Adipocyte (in vitro differentiated cells): ENCODE measurements at places on chromosomes 7 and 10.
A peak's percentile ranks its signal among the peaks of the same experiment; 100 is the strongest.

DNA sequence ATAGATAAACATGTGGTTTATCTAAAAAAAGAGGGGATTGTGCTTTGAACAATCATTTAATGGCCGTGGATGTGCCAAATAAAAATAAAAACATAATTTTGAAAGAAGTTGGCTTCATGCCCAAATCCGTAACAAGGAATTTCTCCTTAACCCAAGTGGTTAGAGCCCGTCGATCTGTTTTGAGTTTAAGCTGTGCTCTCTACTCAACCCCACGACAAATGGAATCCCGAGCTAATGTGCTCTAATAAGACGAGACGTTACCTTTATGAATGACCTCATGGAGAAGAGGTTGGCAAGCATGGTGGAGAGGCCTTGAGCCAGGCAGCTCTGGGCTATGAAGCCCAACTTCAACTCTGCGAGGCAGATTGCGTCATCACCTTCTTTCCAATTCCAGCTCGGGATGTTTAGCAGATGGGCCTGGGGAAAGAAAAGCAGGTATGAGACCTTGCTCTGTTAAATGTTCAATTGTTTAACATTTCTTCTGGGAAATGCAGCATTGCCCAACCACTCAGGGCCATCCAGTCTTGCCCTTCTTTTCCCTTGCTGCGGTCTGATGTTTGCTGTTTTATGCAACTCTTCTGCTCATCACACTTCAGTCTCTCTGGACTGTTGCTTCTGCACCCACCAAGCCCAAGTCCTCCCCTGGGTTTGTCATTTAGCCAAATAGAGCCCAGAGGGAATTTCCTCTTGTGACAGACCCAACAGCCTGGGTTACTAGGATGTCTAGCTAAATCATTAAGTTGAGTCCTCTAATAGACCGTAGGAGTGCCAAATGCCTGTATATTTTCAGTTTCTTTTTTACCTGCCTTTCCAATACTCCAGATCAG, 564.6 kb downstream of the KCNMA1 start:
- DNase-seq: peak; percentile 12

DNA sequence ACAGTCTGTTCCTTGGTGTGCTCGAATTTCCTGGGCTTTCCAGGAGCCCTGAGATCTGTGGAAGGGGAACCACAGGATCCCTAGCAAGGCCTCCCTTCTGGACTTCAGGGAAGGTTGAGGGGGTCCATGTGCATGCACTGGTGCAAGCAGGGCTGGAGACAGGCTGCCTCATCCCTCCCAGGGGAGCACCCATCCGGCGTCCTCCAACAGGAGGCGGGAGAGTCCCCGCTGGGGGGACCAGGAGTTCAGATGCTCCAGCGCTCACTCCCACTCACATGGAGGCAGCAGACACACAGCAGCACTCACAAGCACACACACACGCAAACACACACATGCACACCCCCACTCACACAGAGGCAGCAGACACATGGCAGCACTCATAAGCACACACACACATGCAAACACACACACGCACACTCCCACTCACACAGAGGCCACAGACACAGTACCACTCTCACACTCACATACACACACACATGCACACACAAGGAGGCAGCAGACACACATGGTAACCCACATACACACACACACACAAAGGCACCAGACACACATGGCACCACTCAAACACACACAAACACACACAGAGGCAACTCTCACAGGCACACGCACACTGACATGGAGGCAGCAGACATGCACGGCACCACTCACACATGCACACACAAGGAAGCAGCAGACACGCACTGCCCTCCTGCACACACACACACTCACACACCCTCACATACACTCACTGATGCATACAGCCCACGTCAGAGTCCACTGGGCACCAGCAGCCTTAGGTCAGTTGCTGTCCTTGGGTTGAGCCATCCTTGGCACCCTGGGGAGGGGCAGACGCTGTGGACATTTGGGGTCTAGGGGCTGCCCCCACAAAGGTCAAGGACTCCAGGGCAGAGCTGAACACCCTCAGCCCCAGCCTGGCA, 247.0 kb upstream of the PPP2R2D start:
- no peak for DNase-seq

GRCh38 chr10:65570143-65571010, 1355.5 kb upstream of the LRRTM3 start:
- DNase-seq: no peak

GRCh38 chr7:89994483-89994882, 159.8 kb upstream of the STEAP1 start:
- no peak for DNase-seq

GRCh38 chr10:29851241-29851640, 208.1 kb downstream of the JCAD start:
- no peak for DNase-seq

DNA sequence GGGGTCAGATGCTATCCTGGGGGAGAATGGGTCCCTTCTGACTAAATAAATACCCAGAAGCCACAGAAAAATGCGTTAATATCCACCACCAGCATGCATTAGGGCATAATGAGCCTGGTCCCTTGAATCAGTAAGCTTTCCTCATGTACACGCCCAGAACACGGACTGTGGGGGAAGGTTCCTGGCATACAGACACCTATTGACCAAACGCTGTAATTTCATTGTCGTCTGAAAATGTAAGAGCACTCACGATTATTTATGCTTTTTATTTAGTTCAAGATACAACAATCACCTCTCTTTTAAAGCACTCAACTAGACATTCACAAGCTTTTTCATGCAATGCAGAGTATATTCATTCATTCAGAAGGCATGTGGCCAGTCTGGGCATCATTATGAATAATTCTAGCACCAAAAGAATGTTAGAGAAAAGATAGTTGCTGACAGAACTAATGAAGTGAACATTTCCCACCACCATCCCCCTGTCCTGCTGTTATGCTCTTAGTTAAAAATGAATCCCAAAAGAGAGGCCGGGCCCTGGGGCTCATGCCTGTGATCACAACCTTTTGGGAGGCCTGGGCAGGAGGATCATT, 101.0 kb downstream of the SVIL start:
- DNase-seq: no peak

GRCh38 chr7:38330861-38331621, 57.6 kb upstream of the TARP start:
- no peak for DNase-seq

GRCh38 chr7:3753868-3754267, 452.8 kb downstream of the SDK1 start:
- DNase-seq: peak; percentile 6

- DNase-seq: no peak
These were observed 108.0 kb downstream of the RNLS start for GRCh38 chr10:88474884-88475844.

- DNase-seq: peak; percentile 87
These were observed at the start of gene ABCA13 for GRCh38 chr7:48171202-48171601. TSS of gene ABCA13 (plus strand) at chr7:48171458. CDS start at chr7:48171484, 26 bp downstream.

GRCh38 chr10:79444199-79445119, 965 bp downstream of the ZCCHC24 start:
- peak; percentile 78 for DNase-seq

- peak; percentile 56 for DNase-seq
These were observed 205.3 kb downstream of the CHRM2 start for GRCh38 chr7:137073571-137074325.

- DNase-seq: no peak
These were observed 5.3 kb downstream of the WIPF3 start for GRCh38 chr7:29811586-29811985.

GRCh38 chr10:7337431-7338171, 73.2 kb downstream of the SFMBT2 start:
- no peak for DNase-seq

GRCh38 chr7:140326116-140326928, 72.0 kb downstream of the SLC37A3 start:
- DNase-seq: peak; percentile 85

DNA sequence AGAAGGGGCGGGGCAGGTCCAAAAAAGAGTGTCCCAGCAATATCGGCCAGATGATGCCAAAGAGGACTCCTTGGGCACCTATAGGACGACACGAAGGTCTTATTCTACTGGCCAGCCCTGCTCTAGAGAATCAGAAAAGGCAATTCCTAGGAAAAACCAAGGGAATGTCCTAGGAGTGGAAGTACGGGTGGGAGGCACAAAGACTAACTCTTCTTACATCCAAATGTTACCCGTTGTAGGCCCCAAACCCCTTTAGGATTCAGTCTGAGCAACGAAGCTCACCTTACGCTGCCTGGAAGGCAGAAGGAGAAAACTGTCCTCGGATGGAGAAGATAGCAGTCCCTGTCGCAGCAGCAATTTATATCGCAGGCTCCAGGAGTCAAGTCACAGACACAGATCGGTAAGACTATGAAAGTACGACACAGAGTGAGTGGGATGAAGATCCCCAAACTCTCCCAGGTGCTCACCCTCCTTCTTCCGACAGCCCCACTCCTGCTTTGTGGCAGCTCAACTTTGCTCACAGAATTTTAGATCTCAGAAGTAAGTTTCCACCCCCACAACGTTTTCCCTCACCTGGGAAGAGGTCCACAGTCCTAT, 558 bp downstream of the TCTN3 start:
- DNase-seq: peak; percentile 36

DNA sequence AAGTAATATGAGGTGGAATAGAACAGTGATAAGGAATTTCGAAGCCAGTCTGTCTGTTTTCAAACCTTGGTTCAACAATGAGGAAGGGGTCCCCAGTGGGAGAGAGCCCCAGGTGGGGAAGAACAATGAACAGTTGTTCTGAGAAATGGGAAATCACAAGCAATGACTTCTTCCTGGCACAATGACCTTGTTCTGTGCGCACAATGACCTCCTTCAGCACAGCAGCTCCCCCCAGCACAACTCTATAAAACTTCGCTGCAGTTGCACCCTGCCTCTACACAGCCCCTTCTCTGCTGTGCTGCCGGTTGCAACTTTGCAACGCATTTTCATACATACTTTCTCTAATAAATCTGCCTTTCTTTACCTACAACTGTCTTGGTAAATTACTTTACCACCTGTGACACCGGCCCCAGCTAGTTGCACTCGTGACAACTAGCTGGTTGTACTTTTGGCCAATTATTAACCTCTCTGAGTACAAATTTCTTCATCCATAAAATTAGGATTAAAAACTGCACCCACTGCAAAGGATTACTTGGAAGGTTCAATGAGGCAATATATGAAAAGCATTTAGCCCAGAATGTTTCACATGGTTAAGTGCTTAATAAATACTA, 40.5 kb downstream of the ASB4 start:
- no peak for DNase-seq

- peak; percentile 95 for DNase-seq
These were observed 46.6 kb downstream of the CDHR3 start for GRCh38 chr7:106009503-106010226.

DNA sequence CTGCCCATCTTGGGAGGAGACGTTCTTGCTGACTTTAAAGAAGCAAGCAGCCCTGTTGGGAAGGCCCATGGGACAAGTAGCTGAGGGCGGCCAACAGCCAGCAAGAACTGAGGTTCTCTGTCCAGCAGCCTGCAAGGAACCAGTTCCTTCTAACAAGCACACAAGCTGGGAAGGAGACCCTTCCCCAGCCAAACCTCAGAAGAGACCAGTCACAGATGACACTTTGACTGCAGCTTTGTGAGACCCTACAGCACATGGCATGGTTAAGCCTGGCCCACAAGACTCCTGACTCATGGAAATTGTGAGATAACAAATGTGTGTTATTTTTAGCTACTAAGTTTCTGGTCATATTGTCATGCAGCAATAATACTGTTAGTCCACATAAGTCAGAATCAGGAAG, 99.9 kb downstream of the PRLHR start:
- DNase-seq: no peak

- DNase-seq: no peak
These were observed 595.9 kb downstream of the DNAJB6 start for GRCh38 chr7:157932498-157933218.

- no peak for DNase-seq
These were observed 110.1 kb downstream of the WDR37 start for GRCh38 chr10:1166101-1166827.

DNA sequence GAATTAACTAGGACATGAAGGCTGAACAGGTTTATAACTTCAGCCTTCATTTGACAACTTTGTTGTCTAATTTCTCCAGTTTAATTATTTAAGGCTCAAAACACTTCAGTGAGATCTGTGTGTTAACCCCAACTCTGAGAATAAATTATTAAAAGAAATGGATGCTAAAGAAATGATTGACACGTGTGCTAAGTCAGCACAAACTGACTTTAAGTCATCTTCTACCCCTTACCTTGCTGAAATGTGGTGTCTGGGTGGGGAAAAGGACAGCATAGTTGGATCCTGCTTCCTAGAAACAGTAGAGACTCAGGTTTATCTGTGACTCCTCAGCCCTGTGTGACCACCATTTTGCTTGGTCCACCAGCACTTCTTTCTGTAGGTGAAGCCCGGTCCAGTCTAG, 324.8 kb upstream of the NPSR1 start:
- no peak for DNase-seq

DNA sequence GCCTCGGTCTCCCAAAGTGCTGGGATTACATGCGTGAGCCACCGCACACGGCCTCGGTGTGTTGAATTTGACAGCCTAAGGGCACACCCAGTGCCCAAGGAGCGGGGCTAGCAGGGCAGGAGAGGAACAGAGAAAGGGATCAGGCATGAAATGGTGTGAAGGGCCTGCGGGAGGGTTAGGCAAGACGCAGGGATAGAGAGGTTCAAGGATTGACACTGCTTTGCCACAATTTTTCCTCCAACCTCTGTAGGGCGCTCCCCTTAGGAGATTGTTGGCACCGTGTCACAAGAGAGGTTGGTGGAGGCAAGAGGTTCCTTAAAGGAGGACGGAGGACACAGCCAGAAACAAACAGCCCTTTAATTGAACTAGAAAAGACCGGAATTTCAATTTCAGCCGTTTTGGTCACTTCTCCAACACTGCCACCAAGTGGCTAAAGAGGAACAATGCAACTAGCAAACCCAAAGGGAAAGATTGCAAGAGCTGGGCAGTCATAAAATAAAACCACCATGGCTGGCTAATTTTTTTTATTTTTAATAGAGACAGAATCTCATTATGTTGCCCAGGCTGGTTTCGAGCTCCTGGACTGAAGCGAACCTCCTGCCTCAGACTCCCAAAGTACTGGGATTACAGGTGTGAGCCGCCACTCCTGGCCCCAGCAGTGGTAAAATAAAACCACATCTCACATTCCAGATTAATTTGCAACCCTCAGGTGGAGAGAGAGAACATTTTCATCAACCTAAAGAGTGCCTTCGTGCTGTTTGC, 6.9 kb upstream of the CREB3L2 start:
- DNase-seq: peak; percentile 87

DNA sequence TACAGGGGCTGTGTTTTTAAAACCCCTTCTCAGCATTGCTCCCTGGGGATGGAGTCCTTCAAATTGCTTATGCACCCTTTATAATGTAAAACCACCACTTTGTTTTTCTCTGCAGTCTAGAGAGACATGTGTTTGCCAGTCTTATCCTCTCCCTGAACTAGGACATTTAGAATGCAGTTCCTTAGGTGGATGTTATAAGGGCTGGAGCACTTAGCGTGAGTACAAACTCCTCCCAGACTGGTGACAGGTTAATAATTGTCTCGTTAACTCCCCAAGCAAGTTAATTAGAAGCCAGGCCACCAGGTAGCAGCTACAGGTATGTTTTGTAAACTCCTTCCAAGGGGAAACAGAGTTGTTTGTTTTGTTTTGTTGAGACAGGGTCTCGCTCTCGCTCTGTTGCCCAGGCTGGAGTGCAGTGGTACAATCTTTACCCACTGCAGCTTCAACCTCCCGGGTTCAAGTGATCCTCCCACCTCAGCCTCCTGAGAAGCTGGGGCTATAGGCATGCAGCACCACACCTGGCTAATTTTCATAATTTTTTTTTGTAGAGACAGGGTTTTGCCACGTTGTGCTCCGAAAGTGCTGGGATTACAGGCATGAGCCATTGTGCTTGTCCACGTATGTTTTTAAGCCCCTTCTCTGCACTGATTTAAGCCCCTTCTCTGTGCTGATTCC, 100.2 kb downstream of the FAM107B start:
- no peak for DNase-seq
